GM23248 (cell line): ENCODE measurements at places on chromosomes 12 and 14. TPM values are rescaled to one million over a fixed set of nuclear protein-coding genes. Genes with fewer than 3 reads are reported as not detected.
A peak's percentile ranks its signal among the peaks of the same experiment; 100 is the strongest.

The NFKBIA gene
- total RNA-seq = 46.5 and 60.4 TPM in 2 replicates

The GPR132 gene
- not detected in 2 replicates for total RNA-seq

The MUCL1 gene
- not detected in 2 replicates for total RNA-seq

DNA sequence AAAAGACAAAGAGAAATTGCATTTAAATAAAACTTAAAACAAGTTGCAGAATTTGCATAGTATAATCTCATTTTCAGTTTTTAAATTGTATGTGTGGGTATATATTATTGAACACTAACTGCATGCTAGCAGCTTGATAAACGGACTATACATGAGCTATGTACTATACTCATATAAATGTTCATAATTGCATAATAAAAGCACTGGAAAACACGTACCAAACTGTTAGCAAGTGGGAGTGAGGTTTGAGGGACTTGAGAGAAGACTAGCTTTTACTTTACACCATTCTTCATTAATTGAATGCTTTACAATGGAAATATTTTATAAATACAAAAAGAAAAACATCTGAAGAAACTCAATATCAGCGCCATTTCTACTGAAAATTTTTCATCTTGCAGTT lies 32.2 kb upstream of the MDM1 start:
- DNase-seq = no peak

- peak; percentile 85 for DNase-seq
Measured at GRCh38 chr12:118120579-118121363, 15.2 kb upstream of the PEBP1 start.

GRCh38 chr12:44847888-44848702 lies 28.0 kb downstream of the NELL2 start:
- no peak for DNase-seq
